Islet precursor cell (in vitro differentiated cells): ENCODE measurements at places on chromosomes 12 and 14.

DNA sequence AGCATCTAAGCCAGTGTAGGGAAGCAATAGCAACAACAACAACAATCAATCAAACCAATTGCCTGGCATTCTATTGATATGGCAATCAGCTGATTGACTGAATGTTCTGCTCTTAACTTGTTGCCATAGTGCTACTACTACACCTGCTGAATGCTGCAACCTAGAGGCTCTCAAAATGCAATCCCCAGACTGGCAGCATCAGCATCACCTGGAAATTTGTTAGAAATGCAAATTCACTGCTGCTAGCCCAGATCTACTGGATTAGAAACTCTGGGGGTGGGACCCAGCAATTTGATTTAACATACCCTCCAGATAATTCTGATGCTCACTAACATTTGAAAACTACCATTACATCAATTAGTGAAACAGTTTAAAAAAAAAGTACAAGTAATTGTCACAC lies 363.6 kb downstream of the SNAPC1 start:
- no peak for DNase-seq

- no peak for DNase-seq
Observed at GRCh38 chr12:26551385-26551784, 281.6 kb downstream of the ITPR2 start.

DNA sequence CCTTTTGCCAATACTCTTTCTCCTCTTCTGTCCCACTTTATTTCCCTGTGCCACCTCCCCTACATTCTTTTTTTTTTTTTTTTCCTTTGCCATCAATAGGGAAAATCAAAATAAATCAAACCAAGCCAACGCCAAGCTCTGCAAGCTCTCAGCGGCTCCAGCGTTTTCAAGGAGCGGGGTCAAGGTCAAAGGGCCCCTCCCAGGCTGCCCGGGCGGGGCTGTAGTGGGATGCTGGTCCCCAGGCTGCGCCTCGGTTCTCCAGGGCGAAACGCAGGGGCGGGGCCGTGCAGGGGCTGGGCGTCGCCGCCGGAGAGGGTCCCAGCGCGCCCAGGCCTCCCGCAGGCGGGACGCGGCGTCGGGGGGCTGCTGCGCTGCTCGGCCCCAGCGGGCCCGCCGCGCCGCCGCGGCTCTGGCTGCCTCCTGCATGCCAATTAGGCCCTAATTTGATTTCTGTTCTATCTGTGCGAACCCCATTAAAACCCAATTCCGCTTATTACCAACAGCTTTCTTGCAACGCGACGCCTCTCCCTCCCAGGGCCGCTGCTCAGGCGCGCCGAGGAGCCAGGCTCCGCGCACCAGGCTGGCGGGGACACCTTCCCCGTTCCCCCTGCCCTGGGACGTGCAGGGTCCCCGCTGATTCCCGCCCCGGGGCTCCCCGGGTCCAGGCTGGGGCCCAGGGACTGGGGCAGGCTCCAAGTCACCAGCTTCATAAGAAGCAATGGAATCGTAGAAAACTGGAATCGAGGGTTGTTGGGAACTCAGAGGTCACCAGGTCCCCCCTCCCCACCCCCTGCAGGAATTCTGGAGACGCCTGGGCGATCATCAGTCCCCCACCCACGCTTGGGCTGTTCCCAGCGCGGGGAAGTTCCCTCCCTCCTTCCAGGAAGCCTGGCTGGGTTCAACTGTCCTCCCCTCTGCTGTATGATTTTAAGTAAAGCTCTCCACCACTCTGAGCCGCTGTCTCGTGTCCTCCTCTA lies 50.7 kb upstream of the MAP1LC3B2 start:
- peak; percentile 84 for DNase-seq

- DNase-seq, result no peak
Observed at GRCh38 chr12:77488041-77488620, 342.6 kb upstream of the NAV3 start.

GRCh38 chr14:59028476-59029202 lies 159.8 kb upstream of the DAAM1 start:
- peak; percentile 95 for DNase-seq

- no peak for DNase-seq
Observed at GRCh38 chr12:89206390-89206789, 145.9 kb downstream of the DUSP6 start.

- DNase-seq, result no peak
Observed at GRCh38 chr12:75981247-75982168, 50.1 kb downstream of the PHLDA1 start.

DNA sequence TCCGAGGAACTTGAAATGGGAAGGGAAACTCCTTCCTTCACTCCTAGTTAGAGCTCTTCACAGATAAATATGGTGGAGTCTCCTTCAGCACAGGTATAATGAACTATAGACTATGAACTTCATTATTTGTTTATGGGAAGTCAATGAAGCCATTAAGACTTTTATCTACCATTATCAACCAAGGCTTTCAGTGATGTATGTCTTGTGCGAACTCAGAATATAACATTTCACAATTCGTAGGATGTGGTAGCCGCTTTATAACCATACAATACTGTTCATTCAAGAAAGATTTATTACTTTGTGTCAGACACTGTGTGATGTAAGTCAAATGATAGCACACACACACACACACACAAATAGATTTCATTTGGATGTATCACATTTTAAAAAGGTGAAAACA lies 24.8 kb upstream of the ETNK1 start:
- no peak for DNase-seq

GRCh38 chr12:27814851-27815591 lies 35.0 kb upstream of the MANSC4 start:
- DNase-seq, result peak; percentile 46

DNA sequence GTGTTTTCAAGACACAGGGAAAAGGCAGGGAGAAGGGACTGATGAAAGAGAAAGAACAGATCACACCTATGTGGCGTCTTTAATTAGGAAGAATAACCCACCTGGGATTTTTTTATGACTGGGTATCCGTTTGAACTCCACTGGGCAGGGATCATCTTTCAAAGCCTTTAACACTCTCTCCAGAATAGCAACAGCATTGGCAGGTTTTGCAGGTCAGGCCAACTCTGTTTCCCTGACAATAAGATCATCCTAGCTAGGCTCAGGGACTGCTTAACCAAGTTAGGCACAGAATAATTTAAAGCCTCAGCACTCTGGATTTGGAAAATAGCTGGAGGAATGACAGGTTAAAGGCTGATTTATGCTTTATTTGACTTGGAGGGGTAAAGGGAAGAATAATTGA lies 117.6 kb downstream of the SUDS3 start:
- DNase-seq, result no peak

DNA sequence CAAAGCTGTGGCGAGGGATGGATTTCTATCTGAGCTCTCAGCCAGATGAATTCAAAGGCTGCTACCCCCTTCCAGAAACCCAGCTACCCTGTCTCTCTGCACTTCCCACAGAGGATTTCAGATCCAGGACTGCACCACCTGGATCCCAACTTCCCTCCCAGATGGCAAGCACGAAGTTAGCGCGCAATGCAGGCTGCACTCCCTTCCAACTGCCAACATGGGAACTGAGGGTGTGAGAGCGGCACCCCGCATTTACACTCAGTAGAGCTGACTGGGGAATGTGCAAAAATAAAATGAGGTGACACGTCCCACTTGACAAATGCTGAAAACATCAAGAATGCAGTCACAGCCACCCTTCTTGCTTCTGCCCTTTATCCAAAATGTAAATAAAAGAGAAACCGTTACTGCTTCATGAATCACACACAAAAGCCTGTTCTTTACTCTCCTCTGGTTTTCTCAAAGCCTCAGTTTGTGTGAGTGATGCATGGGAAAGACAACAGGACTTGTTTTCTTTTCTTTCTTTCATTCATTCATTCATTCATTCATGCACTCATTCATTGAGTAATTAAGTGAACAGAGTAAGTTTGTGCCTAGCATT lies 85.7 kb downstream of the ITPK1 start:
- no peak for DNase-seq

DNA sequence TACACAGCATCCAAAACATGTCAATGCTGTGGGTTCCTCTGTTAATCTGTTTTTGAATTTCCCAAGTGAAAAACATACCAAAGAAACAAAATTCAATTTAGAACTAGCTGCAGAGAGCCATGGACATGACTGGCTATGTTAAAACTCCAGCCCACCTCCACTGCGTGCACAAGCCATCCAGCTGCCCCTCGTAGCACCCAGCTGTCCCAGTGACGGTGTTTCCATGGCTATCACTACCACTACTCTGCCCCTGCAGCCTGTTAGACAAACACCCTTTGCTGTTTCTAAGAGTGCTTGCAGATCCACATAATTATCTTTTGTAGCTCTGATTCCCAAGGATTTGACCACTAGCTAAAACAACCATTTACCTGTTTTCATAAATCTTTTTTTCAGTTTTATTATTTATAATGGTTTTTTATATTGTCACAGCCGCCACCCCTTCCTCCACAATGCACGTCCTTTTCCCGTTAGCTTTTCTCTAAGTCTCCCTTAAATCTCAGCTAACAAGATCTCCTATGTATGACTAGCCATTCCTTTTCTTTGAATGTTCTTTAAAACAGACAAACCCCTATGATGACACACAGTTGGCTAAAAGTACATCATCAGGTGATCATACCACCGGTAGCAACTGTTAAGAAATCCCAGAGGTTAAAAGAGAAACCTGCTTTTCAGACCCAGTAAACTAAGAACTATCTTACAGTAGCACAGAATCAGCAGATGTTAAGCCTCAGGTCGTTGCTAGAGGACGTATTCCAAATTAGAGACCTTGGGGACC lies 37.8 kb upstream of the NAA30 start:
- DNase-seq, result no peak

DNA sequence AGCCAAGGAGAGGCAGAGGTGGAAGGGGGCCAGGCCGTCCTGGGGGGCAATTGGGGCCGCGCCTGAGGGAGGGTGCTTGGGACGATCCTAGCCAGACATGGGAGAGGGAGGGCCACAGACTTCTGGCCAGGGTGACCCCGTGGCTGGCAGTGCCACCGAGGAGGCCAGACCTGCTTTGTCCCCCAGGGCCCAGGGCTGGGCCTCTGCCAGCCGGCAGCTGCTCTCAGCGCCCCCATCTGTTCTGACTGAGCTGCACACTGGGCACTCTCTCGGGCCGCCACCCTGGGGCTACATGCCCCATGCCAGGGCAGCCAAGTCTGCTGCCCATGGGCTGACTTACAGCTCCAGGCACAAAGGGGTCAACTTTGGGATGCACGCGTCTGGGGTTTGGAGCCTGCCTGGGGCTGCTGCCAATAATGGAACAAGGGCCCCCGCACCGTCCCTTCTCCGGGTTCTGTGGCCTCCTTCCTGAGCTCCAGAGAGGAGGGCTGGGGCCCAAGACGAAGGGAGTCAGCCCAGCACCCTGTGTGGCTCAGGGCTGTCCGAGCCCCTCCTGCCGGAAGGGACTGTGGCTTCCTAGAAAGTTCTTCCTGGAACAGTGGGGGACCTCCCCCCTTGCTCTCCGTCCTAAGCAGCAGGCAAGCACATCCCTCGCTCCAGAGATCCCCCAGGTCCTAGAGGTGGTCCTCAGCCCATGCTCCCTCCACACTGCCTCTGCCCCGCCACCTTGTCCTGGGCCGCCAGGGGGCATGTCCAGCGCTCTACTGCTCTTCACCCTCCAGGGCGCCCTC lies 1.1 kb downstream of the ADSS1 start:
- peak; percentile 78 for DNase-seq

- DNase-seq, result no peak
Observed at GRCh38 chr14:56092763-56093162, 25.4 kb upstream of the PELI2 start.
